ENCODE measurements at places on chromosomes 1 and 21.

- no peak overlapping the region for H3K27ac ChIP-seq
- peak; percentile 62 for DNase-seq
- H3K27me3 ChIP-seq: peaks cover 14% of the 10 kb centered on the region
- H3K36me3 ChIP-seq: no peaks in the 10 kb centered on the region
Measured at GRCh38 chr1:228015276-228016180, 8.7 kb downstream of the WNT3A start.

GRCh38 chr1:44405031-44405797, at the start of gene RNF220:
Gene RNF220, plus strand, starts transcription at chr1:44405255.
- no peak within 1 kb of the TSS for H3K27ac ChIP-seq
- peaks cover 95% of the 10 kb centered on the region for H3K27me3 ChIP-seq
- H3K4me3 ChIP-seq: peak within 1 kb of the TSS; percentile 50
- DNase-seq: peak; percentile 73
- peaks cover 50% of the 10 kb centered on the region for H3K4me1 ChIP-seq

- DNase-seq: no peak
- no peaks in the 10 kb centered on the region for H3K36me3 ChIP-seq
- H3K27me3 ChIP-seq: peaks cover 65% of the 10 kb centered on the region
- peaks cover 4% of the 10 kb centered on the region for H3K4me1 ChIP-seq
- H3K27ac ChIP-seq: no peak overlapping the region
Measured at GRCh38 chr1:2817784-2818564, 16.5 kb upstream of the TTC34 start.

DNA sequence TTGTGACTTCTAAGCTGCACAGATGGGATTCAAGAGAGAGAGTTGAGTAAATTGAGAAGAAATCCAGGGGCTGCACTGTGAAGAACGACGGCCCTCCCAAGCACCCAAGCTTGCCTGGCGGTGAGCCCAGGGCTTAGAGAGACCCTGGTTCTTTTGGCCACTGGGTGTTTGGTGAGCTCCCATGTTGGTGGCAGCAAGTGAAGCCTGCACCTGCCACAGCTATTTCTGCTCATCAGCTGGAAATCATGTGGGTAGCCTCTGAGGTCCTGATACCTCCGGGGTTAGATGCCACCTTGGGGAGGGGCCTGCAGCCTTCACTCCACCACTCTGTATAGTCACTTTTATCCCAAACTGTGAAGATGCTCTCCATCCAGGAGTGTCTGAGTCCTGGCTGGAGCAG, 6.2 kb upstream of the BTG2 start:
- no peak overlapping the region for H3K27ac ChIP-seq
- no peaks in the 10 kb centered on the region for H3K27me3 ChIP-seq
- no peaks in the 10 kb centered on the region for H3K36me3 ChIP-seq
- no peak overlapping the region for H3K4me3 ChIP-seq
- H3K4me1 ChIP-seq: peaks cover 37% of the 10 kb centered on the region

GRCh38 chr1:117967881-117968280, 38.3 kb downstream of the WDR3 start:
- H3K36me3 ChIP-seq: no peaks in the 10 kb centered on the region
- no peak overlapping the region for H3K4me3 ChIP-seq
- no peak overlapping the region for H3K27ac ChIP-seq
- H3K27me3 ChIP-seq: no peaks in the 10 kb centered on the region
- no peak for DNase-seq

GRCh38 chr1:58155418-58156123, 391.0 kb downstream of the OMA1 start:
- no peak for DNase-seq
- H3K36me3 ChIP-seq: no peaks in the 10 kb centered on the region
- no peak overlapping the region for H3K27ac ChIP-seq
- H3K4me3 ChIP-seq: no peak overlapping the region
- H3K4me1 ChIP-seq: no peaks in the 10 kb centered on the region

- peaks cover 86% of the 10 kb centered on the region for H3K4me1 ChIP-seq
- peak overlapping the region; percentile 70 for H3K4me3 ChIP-seq
- H3K27ac ChIP-seq: peak overlapping the region; percentile 92
- no peaks in the 10 kb centered on the region for H3K27me3 ChIP-seq
Measured at GRCh38 chr1:1435911-1436629, 580 bp downstream of the VWA1 start.

- no peak overlapping the region for H3K27ac ChIP-seq
- no peak overlapping the region for H3K4me3 ChIP-seq
- peaks cover 25% of the 10 kb centered on the region for H3K27me3 ChIP-seq
- DNase-seq: peak; percentile 75
- H3K4me1 ChIP-seq: peaks cover 6% of the 10 kb centered on the region
Measured at GRCh38 chr1:167059045-167059808, 30.9 kb downstream of the GPA33 start.
